ENCODE measurements at places on chromosomes 3 and 15.

- no peak for DNase-seq
Measured at GRCh38 chr3:107958146-107958545, 132.7 kb downstream of the CD47 start.

GRCh38 chr3:45640724-45641361, 46.3 kb downstream of the LIMD1 start:
- DNase-seq = no peak

- no peak for DNase-seq
Measured at GRCh38 chr3:95228416-95228815, 1165.6 kb downstream of the NSUN3 start.

GRCh38 chr3:140429791-140430190, 248.1 kb upstream of the TRIM42 start:
- no peak for DNase-seq

DNA sequence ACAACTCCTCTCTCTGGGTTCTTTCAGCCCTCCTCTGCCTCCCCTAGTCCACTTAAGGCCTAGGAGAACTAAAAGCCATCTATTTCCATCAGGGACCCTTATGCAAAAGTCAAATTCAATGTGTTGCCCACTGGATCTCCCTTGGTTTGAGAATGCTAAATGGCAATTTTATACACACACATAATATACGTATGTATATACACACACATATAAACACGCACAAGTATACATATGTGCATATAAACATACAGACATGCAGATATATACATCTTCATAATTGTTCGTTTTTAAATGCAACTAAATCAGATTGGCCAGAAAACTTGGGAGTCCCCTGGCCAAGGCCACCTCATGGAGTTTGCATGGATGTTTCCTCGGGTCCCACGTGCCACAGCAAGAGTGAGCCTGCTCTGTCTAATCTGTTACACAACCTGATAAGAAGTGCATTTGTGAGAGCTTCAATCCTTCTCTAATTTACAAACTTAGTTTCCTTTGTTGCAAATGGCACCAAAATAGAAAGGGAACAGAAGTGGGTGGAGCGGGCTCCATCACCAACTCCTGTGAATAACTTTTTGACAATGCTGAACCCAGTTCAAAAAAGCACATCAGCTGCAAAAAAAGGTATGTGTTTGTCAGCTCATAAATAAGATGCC, 84.2 kb downstream of the FOXP1 start:
- no peak for DNase-seq

GRCh38 chr3:20074226-20075063, 34.2 kb downstream of the KAT2B start:
- no peak for DNase-seq

- DNase-seq = no peak
Measured at GRCh38 chr15:74367296-74367854, at the start of gene CYP11A1. Gene CYP11A1, minus strand, starts transcription at chr15:74367646. Its CDS starts 61 bp downstream, at chr15:74367585.

DNA sequence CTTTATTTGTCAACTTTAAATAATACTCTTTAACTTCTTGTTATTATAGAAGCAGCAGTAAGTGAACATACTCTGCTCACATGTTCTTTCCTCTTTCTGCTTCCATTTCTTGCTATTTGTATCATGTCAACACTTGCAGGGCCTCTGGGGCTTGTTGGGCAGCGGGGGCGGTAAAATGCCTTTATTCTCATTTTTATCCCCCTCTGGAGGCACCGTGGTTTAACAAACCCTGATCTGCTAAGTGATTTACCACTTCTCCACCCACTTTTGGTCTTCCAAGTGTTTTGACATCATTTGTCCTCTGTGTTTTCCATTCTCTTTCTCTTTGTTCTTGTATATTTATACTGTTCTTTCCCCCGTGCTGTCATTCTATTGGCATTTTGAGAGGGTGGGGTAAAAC, 33.9 kb downstream of the SCN10A start:
- DNase-seq = no peak

- DNase-seq = no peak
Measured at GRCh38 chr3:117074826-117075225, 365.2 kb downstream of the TUSC7 start.

- no peak for DNase-seq
Measured at GRCh38 chr3:30864836-30865235, 29.6 kb downstream of the GADL1 start.

DNA sequence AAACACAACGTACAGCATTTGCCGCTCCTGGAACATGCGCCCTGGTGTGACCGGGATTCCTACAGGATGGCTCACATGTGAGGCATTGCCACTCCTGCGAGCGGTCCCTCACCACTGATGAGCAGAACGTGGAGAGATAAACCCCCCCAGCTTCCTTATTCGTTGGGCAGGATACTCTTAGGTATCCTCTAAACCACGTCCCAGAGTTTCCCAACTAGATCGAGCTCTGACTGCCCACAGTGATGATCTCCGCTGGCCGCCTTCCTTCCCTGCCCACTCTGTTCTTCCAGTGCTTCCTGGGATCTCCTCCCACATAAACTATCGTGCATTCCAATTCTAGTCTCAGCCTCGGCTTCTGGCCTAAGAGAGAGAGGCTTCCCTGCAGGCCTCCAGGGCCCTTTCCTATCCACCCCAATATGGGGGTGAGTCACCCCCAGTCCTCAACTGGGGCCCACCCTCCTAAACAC, 91.8 kb downstream of the TOP2B start:
- no peak for DNase-seq

DNA sequence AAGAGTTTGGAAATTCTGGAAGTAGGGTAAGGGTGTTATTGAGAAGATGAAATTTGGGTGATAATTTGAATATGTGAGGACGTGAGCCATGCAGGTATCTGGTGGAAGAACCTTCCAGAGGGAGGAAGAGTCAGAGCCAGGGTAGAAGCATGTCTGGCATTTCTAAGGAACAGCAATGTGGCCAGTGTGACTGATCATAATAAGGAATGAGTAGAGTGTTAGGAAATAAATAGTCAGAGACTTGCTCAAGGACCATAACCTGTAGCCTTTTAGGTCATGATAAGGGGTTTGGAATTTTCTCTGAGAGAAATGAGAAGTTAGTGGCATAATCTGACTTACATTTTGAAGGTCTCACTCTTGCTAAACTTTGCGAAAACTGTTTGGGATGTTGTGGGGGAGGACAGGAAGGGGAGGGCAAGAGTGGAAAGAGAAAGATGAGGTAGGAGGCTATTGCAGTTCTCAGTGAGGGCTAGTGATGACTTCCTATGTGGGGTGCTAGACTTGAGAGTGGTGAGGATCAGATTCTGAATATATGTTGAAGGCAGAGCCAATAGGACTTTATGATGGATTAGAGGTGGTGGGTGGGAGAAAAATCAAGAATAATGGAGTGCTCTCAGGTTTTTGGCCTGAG, 568.3 kb downstream of the AGBL1 start:
- no peak for DNase-seq

DNA sequence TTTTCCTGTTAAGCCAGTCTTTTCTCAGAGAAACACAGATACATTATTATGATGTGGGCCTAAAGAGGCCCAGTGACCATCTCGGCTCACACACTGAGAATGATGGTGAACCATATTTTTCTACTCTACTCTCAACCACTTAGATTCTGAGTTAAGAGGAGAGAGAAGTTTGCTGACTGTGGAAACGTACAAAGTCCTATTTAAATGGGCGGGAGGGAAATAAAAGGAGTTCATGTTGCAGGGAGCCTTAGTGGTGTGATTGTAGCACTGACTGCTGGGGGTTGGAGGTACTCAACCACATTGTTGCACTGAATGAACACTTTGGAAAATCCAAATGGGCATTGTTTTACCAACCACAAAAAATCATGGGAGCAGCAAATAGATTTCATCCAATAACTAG, 51.0 kb downstream of the ATP8B4 start:
- DNase-seq = no peak

GRCh38 chr3:39015418-39015817, 36.3 kb downstream of the SCN11A start:
- DNase-seq = no peak

GRCh38 chr3:187021748-187022402, 91.5 kb downstream of the ST6GAL1 start:
- no peak for DNase-seq

DNA sequence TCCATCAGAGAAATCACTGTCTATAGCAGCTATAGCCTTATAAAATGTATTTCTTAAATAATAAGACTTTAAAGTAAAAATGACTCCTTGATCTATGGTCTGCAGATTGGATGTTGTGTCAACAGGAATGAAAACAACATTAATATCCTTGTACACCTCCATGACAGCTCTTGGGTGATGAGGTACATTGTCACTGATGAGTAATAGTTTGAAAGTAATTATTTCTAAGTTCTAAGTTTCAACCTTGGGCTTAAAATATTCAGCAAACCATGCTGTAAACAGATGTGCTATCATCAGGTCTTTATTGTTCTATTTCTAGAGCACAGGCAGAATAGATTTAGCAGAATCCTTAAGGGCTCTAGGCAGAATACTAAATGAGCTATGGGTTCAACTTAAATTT, 568.2 kb upstream of the BCHE start:
- no peak for DNase-seq

DNA sequence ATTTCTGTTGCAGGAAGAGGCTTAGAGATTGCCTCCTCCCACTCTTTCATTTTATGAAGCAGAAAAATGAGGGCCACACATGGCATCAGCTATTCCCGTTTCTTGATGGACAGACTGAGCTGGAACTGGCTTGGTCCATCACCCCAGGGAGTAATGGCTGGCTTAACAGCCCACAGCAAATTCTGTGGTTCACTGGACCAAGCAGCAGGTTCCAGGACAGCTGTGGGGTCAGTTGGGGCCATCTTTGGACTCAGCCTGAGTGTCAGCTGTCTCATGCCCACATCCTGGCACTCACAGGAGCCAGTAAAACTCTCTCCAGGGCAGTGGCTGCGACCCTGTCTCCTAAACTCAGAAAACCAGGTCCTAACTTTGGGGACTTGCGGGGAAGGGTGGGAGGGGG, 36.5 kb downstream of the ZDHHC19 start:
- DNase-seq = no peak

GRCh38 chr15:72801590-72802325, 18.2 kb upstream of the ADPGK start:
- DNase-seq = no peak

GRCh38 chr3:43019006-43019809, 40.1 kb downstream of the GASK1A start:
- no peak for DNase-seq

- DNase-seq = no peak
Measured at GRCh38 chr3:107117922-107118536, 259.2 kb upstream of the CCDC54 start.

DNA sequence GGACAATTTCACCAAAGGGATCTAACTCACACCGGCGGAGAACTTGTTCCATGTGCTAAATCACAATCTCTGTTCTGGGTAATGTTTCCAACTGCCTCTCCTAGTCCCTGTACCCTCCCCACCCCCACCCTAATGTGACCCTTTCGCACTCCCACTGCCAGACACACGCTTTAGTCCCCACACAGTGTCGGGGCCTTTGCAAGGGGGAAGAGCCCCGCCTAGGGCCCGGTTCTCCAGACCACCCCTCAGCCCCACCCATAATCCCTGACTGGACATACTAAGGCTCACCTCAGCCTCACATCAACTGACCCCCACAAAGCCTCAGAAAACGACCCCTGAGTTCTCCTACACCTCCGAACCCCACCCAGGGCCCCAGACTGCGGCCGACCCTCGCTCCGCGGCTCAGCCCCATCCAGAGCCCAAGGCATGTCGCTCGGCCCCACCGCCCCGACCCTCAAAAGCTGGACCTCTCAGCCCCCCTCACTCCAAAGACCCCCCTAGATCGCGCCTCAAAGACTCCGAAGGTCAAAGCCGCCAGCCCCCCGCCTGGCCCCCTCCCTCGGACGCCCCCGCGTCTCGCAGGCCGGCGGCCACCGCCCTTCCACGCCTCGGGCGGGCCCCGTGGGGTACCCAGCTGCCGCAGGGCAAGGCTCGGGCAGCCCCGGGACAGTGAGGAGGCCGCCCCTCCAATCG, 72.0 kb upstream of the MAP4 start:
- DNase-seq = no peak

DNA sequence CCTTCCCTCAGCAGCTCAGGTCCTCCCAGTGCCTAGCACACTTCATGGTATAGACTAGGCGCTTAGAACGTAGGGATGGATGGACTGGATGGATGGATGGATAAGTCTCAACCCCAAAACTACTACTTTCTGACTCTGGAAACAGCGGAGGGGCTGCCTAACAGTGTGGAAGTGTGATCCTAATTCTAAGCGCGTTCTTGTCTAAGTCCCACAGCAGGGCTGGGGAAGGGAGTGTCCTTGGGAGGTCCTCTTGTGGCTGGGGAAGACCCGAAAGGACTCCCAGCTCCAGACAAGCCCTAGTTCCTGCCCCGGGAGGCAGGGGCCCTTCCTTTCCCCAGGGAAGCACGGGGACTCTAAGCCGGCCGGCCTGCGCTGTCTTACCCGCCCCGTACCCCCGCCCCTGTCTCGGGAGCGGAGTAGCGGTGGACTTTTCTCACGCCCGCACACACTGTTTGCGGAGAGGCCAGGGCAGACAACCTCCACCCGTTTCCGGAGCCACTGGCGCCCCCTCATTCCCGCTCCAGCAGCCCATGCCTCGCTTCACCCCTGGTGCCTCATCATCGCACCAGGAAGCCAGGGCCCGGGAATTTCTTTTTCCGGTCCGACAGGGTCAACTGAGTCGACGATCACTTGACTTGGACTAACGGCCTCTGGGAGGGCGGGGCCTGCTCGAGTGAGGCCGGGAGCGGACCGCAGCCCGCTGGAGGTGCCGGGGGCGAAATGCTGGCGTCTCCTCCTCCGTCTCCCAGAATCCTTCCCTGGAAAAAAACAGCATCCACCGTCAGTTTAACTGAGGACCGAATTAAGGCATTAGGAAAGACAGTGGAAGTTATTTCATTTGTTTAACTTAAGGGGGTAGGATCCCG, 133.3 kb downstream of the TBC1D2B start:
- DNase-seq = no peak

DNA sequence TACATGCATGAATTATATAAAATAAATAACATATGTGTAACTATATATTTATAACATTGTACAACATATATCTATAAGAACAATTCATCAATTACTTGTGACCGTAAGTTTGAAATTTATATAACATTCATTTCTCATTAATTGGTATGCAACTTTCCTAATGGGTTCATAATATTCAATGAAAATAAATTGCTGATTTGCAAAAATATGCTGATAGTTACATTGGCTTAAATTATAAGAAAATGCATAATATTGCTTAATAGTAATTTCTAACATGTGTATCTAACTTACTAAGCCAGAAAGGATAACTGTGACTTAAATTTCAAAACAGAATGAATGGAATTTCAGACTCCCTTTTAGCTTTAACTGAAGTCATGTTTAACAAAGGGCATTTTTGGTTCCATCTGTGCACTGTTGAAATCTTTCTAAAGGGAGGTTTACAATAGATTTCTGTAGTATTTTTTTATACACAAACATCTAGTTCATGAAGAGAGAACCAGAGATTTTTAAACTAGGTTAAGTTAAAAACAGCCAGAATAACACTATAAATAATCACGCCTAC, 310.9 kb downstream of the TBC1D5 start:
- no peak for DNase-seq

DNA sequence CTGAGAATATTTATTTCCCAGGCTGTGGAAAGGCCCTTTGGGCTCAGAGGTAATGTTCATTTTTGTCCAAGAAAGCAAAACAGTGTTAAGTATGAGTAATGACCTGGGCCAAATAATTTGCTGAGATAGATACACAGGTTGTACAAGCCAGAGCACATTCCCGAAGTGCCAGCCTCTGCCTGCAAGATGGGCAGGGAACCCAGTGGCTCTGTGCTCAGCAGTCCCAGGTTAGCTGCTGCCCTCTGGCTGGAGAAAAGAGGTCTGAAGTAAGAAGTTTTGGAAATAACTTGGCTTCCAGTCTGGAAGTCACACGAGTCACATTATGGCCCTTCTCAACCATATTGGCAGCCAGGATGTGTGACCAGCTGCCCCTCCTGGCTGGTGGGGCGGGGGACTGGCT, 20.2 kb downstream of the MYZAP start:
- no peak for DNase-seq
